ENCODE measurements at places on chromosomes 11 and 22. TPM values are rescaled to one million over a fixed set of nuclear protein-coding genes. Genes with fewer than 3 reads are reported as not detected.

MAJIN gene
- total RNA-seq, result not detected

PATE4 gene
- not detected for total RNA-seq

NFAM1 gene
- total RNA-seq, result not detected

DNA sequence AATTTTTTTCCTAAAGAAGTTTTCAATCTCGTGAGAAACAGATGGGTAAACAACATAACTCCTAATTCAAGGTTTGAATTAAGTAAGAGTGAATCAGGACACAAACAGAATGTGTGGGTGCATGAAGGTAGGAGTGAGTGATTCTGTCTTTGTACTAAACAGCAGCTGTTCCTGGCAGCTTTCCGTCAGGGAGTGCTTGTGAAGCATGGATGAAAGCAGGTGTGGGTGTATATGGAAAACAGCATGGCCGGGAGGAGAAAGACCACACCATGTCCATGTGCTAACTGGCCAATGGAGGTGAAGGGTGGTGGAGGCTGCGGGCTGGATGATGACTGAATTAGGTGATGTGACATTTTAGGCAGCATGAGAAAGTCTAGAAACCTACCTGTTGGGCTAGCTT lies 49.6 kb downstream of the BARX2 start:
- no peak for DNase-seq

BRSK2 gene
- total RNA-seq, result 1.8 TPM

DBX1 gene
- not detected for total RNA-seq

GRCh38 chr11:44507491-44507890 lies 58.0 kb upstream of the CD82 start:
- DNase-seq, result no peak

MB gene
- total RNA-seq, result not detected

PANX3 gene
- total RNA-seq, result not detected

IFITM5 gene
- not detected for total RNA-seq

GRCh38 chr11:11856638-11857037 lies 14.9 kb downstream of the USP47 start:
- no peak for DNase-seq
